ENCODE measurements at places on chromosomes 7 and 10.

DNA sequence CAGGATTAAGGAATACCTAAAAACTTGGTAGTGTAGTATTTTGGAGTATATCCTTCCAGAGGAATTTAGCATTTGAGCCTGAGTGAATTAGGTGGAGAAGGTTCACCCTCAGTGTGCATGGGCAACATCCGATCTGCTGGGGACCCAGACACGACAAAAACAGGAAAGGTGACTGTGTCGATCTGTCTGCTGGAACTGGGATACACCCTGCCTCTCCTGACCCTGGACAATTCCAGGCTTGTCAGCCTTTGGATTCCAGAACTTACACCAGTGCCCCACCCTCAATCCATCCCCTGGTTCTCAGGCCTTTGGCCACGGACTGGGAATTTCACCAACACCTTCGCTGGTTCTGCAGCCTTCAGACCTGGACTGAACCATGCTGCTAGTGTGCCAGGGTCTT is 41.9 kb downstream of the PTPRE start:
- DNase-seq, result no peak

DNA sequence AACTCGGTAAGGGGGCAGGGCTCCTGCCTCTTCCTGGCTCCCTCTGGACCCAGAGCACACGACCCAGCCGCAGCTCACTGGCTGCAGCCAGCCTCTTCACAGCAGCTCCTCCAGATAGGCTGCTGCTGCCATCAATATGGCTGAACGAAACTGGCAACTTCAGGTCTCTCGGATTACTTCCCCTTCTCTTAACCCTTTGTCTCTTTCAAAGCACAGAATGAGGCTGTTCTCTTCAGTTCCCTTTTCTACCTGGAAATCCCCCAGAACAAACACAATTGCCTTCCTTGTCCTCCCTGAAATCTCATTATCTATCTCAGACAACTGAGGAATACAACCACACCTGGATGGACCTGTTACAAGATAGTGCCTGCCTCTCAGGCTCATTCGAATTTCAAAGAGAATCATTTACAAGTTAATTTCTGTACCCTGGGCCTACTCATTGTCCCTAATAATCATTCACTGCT is 193.4 kb upstream of the MBL2 start:
- no peak for DNase-seq

DNA sequence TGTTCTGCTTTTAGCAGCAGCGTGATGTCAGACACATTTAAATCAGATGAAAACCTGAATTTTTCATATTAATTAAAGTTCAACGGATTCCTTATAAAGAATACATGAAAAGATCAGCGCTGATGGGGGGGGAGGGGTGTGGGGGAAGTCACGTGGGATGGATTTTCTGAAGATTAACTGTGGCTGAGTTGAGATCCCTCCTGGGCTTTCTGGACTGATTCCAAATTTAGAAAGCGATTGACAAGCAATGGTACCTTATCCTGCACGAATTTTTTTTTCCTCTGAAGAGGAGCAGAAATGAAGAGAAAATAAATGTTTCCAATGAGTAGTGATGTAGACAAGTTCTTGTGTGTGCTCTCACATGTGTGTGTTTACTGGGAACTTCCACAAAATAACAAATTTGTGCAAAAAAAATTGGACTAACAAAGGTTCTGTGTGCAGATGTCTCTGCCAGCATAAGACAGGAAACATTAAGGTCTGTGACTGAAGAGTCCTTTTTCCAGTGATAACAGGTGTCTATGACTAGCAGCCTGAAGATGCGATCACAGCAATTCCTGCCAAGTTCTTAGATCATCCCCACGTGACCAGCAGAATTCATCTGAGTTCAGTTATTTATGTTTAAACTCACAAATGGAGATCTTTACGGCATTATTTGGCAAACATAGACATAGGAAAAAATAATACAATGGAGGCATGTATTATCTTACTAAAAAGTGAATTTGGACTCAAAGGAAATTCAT is 585.2 kb upstream of the CELF2 start:
- DNase-seq, result no peak

- DNase-seq, result no peak
Measured at GRCh38 chr7:35446091-35446490, 192.2 kb upstream of the TBX20 start.

GRCh38 chr7:46554688-46555422 is 633.8 kb upstream of the IGFBP3 start:
- DNase-seq, result peak; percentile 71

DNA sequence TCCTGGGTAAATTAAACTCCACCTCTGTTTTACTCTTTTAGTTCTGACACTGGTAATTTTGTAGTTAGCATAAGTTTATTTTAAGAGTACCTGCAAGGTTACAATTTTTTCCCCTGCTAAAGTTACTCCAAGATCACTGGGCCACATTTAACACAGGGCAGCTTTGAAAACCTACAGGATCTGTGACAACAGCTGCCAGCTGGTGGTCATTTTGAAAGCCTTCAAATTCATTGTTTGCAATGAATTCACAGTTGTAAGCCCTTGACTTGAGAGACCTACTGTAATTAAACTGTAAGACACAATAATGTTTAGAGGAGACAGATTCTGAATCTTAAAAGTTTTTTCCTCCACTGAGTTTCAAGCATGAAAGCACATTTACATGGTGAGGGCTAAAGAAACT is 129.6 kb downstream of the CNOT4 start:
- no peak for DNase-seq

DNA sequence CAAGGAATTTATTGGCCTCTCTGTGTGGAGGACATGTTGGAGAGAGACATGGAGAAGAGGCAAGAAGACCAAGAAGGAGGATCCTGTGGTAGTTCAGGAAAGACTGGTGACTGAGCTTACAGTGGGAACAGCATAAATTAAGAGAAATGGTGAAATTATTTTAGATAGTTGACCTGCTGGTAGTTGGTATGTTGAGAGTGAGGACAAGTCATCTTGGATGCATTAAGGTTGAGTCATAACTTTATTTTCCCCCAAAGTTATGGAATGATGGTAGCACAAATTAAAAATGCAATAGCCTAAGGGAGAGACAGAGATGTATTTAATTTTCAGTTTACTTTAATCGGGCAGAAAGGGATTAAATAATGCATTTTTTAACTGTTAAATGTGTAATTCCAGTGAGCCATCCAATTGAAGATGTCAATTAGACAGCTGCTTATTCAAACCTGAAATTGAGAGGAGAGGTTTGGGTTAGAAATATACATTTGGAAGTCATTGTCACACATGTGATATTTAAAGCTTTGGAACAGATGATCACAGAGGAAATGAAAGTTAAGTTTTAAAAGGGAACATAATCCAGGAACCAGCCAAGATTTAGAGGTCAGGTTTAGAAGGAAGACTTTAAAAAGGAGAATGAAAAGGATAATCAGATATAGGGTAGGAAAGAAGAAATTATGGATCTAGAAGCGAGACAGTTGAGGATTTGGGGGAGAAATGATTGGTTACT is 80.6 kb downstream of the DGKB start:
- DNase-seq, result peak; percentile 78

GRCh38 chr10:27826369-27826768 is 80.8 kb upstream of the MKX start:
- no peak for DNase-seq

GRCh38 chr10:71774916-71775702 is 1.8 kb upstream of the VSIR start:
- no peak for DNase-seq

GRCh38 chr10:103278862-103279298 is 1.9 kb downstream of the INA start:
- DNase-seq, result peak; percentile 28

DNA sequence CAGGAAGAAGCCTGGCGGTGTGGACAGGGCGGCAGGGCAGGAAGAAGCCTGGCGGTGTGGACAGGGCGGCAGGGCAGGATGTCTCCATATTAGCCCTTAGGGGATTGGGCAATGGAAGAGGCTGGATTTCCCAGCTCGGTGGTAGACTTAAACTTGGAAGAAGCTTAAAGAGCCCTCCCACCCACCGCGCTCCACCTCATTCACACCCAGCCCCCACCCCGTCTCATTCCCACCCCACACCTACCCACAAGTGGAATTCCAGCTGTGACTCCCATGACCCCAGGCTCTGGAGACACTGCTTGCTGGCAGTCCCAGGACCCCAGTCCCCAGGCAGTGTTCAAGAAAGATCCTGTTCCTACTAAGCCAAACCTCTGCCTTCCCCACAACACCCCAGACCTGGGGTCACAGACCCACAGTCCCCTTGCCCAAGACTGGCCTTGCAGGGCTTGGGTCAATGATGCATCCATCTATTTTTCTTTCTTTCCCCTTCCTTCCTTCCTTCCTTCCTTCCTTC is 34.0 kb downstream of the SPDYE6 start:
- no peak for DNase-seq

DNA sequence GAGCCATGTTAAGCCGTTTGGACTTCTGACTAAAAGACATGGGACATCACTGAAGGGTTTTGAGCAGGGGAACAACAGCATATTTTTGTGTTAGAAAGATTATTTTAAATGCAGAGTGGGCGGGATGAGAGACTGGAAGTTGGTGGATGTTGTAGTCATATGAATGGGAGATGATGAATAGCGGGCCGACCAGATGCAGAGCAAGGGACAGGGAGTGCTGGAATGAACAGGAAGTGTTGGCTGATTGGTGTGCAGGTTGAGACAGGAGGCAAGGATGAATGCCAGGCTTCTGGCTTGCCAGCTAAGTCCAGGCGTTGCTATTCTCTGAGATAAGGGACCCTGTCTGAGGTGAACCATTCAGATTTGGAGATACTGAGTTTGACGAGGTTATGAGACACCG is 38.0 kb downstream of the GAD2 start:
- DNase-seq, result no peak

- DNase-seq, result no peak
Measured at GRCh38 chr10:58453105-58453504, 59.6 kb upstream of the BICC1 start.

GRCh38 chr7:150432915-150433892 is 17.2 kb upstream of the GIMAP8 start:
- no peak for DNase-seq

- no peak for DNase-seq
Measured at GRCh38 chr7:94274828-94275227, 119.9 kb upstream of the COL1A2 start.
